ENCODE measurements at places on chromosomes 16 and 17.

DNA sequence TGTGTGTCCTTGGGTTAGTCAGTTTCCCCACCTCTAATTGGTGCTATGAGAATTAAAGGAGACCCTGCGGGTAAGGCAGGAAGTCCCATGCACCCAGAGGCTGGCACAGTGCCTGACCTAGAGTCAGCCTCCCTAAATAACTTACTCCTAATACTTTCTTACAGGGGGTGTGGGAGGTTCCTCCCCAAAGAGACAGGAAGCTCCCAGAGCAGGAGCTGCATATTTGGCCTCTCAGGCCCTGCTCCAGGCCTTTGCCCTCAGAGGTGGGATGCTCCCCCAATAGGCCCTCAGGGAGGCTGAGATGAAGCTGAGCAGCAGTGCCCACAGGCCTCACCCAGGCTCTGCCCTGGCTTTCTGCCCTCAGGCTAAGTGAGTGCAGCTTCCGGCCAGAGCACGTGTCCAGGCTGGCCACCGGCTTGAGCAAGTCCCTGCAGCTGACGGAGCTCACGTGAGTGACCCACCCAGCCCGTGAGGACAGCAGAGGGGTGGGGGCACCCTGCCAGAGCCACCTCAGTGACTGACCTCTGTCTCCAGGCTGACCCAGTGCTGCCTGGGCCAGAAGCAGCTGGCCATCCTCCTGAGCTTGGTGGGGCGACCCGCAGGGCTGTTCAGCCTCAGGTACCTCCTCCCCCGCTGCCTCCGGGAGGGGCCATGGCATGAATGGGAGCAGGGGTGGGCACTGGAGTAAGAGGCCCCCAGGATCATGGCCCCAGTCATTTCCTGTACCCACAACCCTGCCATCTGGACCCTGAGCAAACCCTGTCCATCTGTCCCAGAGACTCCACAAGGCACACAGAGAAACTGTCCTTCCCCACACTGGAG, 31.1 kb upstream of the CPNE2 start:
- no peak for DNase-seq

GRCh38 chr17:41647940-41648410, 23.6 kb upstream of the KRT17 start:
- peak; percentile 48 for DNase-seq

GRCh38 chr16:66007717-66008116, 358.8 kb upstream of the CDH5 start:
- DNase-seq: no peak

GRCh38 chr16:50273382-50273690, 7.0 kb downstream of the ADCY7 start:
- no peak for DNase-seq

GRCh38 chr17:16484445-16485175, 7.4 kb downstream of the LRRC75A start:
- DNase-seq: no peak

- DNase-seq: no peak
Measured at GRCh38 chr16:79393127-79393526, 207.4 kb downstream of the MAF start.

GRCh38 chr17:61464130-61464842, 12.1 kb downstream of the TBX4 start:
- no peak for DNase-seq

DNA sequence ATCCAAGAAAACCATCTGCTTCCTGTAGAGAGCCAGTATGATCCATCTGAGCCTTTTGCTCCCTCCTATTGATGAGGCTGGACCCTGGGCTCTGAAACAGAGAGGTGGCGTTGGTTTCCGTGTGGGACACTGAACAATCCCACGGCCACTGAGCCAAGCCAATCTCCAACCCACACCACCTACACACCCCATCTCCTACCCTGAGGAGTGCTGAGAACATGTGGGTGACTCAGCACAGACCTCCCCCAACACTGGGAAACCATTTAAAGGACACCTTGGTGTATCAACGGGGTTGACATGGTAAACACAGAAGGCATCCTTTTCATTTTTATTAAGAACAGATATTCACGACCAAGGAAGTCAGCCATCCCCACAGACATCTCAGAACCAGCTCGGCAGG, 332.1 kb downstream of the SLC39A11 start:
- no peak for DNase-seq

DNA sequence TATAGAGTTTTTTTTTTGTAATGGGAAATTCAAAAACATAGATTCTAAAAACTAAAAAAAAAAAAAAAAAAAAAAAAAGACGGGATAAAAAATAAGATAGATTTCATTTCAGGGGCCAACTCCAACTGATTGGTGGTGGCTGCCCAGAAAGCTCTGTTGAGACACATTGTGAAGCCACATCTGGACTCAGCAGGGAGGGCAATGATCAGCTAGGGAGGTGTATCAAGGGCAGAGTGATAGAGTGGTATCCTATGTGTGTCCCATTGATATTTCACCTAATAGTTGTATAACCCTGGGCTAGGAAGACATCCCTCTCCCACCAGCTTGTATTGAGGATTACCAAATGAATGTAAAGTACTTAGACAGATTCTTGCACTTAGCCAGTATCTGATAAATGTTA, 6.7 kb upstream of the CMTR2 start:
- no peak for DNase-seq

- DNase-seq: no peak
Measured at GRCh38 chr16:11084484-11084875, 140.1 kb downstream of the CLEC16A start.

GRCh38 chr17:42135664-42136653, 13.4 kb downstream of the HSPB9 start:
- no peak for DNase-seq

- DNase-seq: no peak
Measured at GRCh38 chr16:20763461-20764232, at the start of gene ACSM3. Gene ACSM3, plus strand, starts transcription at chr16:20764014. Its CDS starts 6,021 bp downstream, at chr16:20770035.

GRCh38 chr16:9670033-9670432, 512.2 kb downstream of the GRIN2A start:
- DNase-seq: no peak

- DNase-seq: no peak
Measured at GRCh38 chr17:19313746-19314651, 48.5 kb downstream of the B9D1 start.

GRCh38 chr16:67967183-67967957, 1.1 kb downstream of the SLC12A4 start:
- DNase-seq: no peak

DNA sequence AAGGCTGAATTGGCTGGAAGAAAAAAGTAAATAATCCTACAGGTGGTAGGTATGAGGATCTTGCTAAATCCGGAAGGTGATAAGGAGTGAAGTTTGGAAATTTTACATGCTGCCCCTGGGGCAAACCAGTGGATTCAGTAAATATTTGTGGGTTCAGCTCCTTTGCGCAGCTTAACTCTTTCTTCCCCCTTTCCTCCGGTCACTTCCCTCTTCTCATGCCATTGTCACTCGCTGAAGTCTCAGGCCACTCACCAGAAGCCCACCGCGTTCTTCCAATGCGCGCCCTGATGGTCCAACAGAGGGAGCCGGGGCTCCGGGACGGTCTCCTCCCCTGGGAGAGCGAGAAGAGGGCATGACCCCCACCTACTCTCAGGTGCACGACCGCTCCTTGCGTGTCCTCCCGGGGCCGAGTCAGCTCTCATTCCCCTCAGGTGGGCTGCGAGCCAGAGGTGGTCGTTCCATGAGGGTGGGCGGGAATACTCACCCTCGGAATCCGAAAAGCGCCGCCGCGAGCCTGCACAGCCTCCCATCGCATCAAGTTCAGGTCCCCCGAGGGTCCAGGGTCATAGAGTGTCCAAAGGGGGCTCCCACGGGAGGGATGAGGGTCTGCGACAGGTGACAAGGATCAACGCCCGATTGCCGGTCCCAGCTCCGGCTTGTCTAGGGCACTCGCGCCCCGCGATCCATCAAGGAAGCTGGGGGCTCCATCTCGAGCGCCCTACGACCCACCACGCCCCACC, 474 bp downstream of the CLN3 start:
- DNase-seq: peak; percentile 19

DNA sequence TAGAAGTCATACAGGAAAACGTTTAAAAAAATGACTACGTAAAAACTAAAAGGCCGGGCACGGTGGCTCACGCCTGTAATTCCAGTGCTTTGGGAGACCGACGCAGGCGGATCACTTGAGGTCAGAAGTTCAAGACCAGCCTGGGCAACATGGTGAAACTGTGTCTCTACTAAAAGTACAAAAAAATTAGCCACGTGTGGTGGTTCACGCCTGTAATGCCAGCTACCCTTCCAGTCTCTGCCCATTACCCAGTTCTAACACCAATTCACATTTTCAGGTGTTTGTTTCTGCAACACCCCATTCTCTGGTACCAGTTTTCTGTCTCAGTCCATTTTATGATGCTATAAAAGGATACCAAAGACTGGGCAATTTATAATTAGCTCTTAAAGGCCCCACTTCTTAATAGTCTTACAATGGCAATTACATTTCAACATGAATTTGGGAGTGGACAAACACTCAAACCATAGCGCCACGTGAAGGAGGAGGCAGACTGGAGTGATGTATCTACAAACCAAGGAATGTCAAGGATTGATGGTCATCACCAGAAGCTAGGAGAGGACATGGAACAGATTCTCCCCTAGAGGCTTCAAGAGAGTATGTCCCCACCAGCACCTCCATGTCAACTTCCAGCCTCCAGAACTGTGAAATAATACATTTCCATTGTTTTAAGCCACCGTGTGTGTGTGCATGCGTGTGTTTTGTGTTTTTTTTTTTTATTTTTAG, 791 bp upstream of the C17orf75 start:
- no peak for DNase-seq

- no peak for DNase-seq
Measured at GRCh38 chr16:35398180-35398579, 1938.8 kb downstream of the TP53TG3F start.

- DNase-seq: no peak
Measured at GRCh38 chr16:63200940-63201339, 1164.7 kb upstream of the CDH8 start.

DNA sequence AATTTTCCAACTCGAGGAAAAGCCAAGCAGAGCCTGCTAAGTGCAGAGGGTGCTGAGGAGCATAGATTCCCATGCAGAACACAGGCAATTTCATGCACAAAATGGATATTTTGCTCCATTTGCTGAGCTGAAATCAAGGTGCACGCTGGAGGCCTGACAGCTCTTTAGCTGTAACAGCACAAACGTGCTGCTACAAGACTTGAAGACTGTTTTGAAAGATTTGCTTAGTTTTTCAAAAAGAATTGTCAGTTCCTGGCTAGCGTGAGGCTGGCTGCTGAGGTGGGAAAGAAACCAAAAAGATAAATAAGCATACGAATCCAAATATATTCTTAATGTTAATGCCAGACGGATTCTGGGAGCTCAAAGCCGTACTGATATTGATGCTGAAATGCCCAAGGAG, 309.0 kb upstream of the MAF start:
- DNase-seq: no peak

DNA sequence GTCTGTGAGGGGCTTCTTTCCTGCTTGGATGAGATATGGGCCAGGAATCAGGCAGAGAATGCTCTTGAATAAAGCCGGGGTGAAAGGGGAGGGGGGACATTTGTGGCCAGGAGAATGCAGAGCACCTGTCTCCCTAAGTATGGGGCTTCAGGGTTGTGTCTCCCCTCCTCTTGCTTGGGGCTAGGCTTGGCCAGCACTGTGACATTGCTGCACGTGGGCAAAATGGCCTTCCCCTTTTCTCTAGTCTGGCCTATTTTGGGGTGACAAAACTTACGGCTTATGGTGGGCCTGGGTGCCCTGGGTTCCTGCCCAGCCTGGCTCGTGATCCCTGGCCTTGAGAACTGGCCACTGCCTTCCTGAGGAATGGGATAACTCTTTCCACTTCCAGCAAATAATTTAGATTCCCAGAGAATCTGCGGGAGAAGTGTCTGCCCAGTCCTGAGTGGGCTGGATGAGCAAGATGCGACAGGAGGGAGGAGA, 5.6 kb downstream of the NFE2L1 start:
- DNase-seq: no peak

- DNase-seq: no peak
Measured at GRCh38 chr16:78931678-78932077, 668.9 kb downstream of the MAF start.

DNA sequence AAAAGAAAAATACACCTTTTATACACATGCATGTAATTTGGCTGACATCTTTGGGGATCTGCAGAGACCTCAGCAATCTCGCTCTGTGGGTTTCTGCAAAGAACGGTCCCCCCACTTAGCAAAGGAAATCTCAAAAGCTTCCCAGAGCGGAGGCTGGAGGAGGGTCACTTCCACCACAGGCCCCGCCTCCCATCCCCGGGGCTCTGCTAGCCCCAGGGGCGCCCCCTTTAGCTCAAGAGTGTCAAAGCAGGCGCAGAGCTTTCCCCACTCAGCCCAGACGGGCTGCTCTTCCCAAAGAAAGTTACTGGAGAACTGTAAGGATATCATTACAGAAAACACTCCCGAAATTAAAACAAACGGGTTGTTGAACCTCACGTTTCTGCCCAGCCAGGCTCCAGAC, 11.4 kb downstream of the SLC13A5 start:
- DNase-seq: no peak

DNA sequence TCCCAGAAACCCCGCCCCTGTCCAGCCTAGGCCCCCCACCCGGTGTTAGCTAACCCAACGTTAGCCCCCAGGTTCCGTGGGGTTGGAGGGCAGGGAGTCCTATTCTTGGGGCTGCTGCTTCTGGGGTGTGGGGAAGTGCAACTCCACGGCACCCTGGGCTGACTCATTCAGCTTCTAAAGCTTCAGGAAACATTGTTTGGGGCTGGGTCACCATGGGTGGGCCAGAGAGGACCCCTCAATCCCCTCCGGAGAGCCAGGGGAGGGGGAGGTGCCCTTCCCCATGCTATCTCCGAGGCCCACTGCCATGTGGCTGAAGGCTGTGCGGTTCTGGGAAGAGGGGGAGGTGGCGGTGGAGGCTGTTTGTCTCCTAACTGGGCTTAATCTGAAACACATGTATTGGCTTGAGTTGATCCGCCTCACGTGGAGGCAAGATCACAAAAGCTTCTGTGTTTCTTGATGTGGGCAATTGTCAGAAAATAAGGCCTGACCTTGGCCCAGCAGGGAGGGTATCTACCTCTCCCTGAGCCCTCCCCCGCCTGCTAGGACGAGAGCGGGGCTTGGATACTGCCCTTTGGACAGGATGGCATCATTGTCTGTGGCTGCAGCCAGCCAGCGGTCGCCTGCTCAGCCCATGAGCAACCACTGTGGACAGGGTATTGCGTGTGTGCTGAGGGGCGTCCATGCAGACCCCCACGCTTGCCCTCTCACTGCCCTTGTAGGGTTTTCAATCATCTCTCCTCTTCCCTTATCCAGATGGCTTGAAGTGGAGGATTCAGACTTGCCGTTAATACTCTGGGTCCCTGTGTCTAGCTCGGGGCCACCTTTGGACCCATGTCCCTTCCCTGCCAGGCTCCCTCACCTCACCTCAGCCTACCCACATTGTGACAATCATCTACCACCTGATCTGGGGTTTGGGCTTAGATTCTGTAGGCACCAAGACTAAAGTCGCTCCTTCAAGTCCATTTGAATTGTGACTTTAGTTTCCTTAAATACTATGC, 1.3 kb downstream of the SERPINF1 start:
- DNase-seq: no peak

GRCh38 chr16:11597235-11598095, 10.7 kb upstream of the LITAF start:
- no peak for DNase-seq

- DNase-seq: no peak
Measured at GRCh38 chr17:16443511-16444257, 28.3 kb downstream of the TRPV2 start.
